LNCaP clone FGC (cell line): ENCODE measurements at places on chromosomes 4 and X.

DNA sequence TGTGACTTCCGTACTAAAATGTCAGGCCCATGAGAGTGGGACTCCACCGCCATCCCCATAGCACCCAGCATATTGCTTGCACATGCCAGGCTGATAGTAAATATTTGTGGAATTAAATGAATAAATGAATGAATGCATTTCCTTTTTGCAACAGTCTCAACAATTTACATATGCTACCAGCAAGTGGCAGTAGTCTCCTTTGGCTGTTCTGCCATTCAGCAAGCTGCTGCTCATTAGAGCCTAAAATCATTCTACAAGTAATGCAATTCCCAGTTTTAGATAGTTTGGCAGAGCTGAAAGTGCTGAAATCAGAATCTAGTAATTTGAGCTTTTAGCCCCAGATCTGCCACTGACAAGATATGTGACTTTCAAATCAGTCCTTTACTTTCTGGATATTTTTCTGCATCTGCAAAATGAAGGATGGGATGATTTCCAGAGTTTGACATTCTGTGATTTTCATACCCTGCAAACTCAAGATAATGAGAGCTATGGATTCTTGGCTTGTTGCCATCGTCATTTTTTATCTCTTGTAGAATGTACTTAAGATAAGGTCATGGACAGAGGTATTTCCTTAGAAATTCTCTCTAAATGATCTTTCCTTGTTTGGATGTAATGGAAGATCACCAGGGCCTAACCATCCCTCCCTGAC, 35.7 kb upstream of the INTS6L start:
- DNase-seq: peak; percentile 31

DNA sequence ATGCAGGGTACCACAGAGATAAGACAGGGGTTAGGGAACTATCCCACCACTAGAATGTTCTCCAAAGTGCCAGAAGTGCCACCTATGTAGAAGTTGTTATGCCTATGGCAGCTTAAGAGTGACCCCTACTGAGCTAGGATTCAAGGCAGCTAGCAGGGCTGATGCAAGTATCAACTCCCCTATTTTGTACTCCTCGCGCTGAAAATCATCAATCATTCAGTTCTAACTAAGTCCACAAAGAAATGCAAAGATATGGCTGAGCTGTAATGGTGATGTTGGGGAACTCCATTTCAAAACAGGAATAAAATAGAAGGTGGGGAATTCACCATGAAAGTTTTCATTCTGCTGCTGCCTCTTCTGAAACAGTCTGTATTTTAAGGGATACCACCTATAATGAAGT, 13.8 kb downstream of the ACSL4 start:
- DNase-seq: no peak

DNA sequence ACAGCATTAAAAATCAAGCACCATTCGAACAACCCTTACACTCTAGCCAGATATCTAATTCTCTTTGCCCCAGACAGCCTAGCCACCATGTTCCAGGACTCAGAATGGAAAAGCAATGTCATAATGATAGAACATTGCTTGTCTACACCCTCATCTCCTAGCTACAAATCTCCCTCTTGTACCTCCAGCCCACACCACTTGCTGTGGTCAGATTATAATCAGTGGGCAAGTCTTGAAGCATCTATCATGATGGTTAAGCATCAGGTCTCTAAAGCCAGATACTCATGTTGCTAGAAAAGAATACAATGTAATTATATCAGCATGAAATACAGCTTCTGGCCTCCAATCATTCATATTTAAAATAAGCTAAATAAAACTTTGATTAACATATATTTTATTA, 268.3 kb downstream of the NPFFR2 start:
- DNase-seq: no peak

DNA sequence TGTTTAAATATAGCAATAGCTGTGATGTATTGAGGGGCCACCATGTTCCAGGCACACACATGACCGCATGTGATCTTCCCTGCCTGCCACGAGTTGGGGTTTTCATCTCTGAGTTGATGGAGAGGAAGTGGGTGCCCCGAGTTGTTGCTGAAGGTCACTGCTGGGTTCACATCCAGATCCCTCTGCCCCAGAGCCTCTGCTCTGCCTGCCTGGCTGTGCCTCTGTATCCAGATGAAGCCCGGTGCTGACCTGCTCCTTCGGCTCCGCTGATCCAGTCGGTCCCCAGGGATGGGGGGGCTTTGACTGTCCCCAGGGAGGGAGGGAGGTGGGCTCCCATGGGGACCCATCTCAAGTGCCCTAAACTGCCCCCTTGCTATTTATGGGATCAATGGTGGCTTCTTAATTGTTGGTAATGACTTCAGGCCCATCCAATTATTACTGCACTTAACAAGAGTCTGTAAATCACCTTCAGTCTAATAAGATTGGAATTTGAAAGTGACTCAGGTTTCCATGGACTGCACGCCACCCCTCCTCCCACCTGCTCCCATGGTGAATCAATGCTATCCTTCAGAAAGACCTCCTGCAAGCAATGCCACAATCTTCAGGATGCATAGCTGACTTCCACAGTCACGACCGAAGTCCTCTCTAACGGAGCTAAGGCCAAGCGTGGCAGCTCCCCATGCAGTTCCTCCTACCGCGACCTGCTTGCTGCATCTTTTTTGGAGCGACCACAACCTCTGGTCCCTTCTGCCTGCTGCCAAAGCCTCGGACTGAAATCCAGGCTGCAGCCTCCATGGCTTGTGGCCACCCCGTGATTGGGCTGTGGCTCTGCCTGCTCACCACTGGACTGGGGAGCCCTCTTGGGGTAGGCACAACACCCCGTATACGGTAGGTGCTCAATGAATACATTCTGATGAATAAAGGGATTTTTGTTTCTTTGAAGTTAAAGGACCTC, 73.1 kb downstream of the CPZ start:
- no peak for DNase-seq

GRCh38 chr4:13202701-13203100, 281.4 kb downstream of the RAB28 start:
- no peak for DNase-seq

GRCh38 chr4:98314791-98315565, 53.8 kb downstream of the RAP1GDS1 start:
- no peak for DNase-seq

GRCh38 chrX:43551590-43551989, 104.5 kb upstream of the MAOA start:
- DNase-seq: no peak

GRCh38 chr4:170610434-170610833, 520.7 kb upstream of the AADAT start:
- no peak for DNase-seq

DNA sequence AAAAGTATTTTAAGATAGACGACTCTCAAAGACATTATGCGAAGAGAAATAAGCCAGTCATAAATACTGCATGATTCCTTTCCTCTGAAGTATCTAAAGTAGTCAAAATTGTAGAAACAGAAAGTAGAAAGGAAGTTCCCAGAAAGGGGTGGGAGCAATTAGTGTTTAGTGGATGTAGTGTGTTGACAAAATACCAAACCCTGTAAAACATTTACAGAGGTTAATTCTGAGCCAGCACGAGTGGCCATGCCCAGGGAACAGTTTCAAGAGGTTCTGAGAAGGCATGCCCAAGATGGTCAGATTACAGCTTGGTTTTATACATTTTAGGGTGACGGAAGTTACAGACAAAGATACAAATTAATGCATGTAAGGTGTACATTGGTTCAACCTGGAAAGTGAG, 34.4 kb upstream of the SLC25A4 start:
- DNase-seq: no peak

DNA sequence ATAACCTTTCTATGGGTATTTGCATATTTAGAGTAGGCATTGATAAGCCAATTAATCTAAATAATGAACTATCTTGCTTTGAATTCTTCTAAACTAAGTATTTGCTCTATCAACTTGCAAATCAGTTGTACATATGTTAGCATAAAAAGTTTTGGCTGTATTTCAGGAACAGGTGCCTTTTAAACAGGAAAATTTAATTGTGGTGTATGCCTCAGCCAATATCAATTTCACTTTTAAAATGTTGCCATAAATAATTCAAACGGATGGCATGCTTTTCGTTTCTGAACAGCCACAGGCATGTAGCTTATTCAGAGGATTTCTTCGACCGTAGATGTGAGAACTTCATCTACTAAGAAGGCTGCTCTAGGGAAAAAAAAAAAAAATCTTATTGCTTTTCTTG, 99.9 kb downstream of the DCLK2 start:
- DNase-seq: no peak

DNA sequence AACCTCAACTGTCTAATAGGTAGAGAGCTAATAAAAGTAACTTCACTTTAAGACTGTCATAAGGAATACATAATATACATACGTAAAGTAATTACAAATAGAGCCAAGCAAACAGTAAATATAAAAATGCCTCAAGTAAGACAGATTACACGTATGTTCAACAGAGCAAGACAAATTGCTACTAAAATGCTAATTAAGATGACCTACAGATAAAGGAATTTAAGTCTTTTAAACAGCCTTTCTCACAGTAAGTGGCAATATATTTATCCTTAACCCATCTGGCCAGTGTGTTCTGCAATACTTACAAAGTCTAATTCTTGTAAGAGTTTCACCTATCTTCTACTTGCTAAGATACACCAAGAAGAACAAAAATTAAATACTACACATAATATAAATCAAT, 12.7 kb downstream of the G3BP2 start:
- DNase-seq: no peak

DNA sequence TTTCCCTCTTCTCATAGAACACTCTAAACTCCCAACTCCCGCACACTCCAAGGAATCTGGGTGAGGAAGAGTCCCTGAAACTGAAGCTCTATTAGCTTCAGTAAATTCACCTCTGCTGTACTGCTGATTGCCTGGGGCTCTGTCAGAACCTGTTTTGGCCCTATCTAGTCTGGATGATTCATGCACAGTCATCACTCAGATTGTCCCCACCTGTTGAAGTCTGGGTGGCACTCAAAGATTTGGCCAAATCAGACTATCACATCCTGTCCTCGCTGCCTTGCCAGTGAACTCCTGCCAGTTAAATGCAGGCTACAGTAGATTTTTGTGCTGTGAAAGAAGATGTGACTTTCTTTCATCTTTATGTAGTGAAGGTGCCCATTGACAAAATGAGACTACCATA, 63.5 kb upstream of the EMCN start:
- DNase-seq: peak; percentile 61

DNA sequence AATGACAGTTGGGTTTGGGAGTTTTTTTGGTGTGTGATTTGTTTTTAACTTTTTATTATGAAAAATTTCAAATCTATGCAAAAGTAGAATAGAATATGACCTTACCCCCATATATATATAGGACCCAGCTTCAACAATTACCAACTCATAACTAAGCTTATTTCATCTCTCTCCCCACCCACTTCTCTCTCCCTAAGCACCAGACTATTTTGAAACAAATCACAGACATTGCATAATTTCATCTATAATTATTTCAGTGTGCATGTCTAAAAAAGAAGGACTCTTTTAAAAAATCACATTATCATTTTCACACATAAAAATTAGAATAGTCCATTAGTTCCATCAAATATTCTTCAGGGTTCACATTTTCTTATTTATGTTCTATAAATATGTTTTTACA, 28.3 kb upstream of the NKX6-1 start:
- no peak for DNase-seq

GRCh38 chr4:14596028-14596427, 406.3 kb upstream of the CPEB2 start:
- DNase-seq: no peak

- peak; percentile 72 for DNase-seq
These were observed 508.1 kb upstream of the ARX start for GRCh38 chrX:25523574-25524540.

DNA sequence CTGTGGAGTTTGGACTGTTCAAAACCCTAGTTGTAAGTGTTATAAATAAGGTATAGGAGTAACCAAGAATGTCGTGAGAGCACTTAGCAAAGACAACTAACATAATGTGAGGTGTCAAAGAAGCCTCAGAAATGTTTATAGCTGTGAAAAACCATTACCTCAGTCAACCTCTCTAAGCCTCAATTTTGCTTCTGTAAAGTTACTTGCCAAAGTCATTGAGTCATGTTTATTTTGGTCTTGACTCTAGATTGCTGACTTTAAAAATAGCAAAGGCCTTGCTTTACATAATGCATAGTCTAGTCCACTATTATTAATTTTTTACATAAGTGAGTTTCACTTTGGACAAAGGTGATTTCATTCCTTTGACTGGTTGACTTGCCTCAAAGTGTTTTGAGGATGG, 257.6 kb upstream of the CXXC4 start:
- no peak for DNase-seq

DNA sequence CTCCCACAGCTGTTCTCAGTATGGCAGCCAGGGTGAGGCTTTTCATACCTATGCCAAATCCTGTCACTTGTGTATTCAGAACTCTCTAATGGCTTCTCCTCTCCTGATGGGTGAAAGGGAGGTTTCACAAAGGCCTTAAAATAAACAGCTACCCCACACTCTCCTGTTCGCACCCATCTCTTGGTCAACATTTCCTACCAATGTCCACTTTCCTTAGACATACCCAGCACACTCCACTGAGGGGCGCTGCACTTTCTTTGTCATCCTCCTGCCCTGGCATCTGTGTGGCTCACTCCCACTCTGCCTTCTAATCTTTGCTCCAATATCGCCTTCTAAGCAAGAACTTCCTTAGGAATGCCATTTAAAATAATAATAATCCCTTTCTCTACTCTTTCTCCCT, 313.3 kb downstream of the PPP3CA start:
- DNase-seq: no peak

- no peak for DNase-seq
These were observed 2.0 kb upstream of the SPP1 start for GRCh38 chr4:87973283-87974169.

- DNase-seq: no peak
These were observed 2.0 kb downstream of the NCAPG start for GRCh38 chr4:17812801-17813200.

- no peak for DNase-seq
These were observed 102.3 kb upstream of the ARSJ start for GRCh38 chr4:114081783-114082182.

GRCh38 chr4:55079451-55080173, 45.8 kb downstream of the KDR start:
- DNase-seq: peak; percentile 6

GRCh38 chr4:23368081-23368697, 521.7 kb downstream of the PPARGC1A start:
- peak; percentile 25 for DNase-seq

DNA sequence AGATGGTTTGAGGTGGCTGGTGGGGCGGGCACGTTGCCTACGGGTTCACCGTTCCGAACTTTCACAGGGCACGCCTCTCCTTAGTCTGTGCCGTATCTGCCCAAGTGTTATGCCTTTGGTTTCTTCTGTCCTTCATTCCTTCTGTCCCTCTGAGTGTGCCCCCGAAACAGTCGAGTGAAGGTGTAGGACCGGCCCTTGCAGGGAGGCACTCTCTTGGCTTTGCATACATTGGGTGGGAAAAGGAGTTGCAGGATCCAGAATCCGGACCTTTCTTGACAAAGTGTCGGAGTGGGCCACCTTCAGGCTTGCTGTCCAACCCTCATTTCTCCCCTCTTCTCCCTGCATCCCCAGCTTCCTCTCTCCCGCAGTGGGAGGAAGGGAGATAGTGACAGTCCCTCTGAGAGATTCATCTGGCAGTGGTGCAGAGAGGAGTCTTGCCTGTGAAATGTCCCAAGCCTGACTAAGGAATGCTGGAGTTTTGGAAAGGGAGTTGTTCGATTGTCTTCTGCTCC, 569 bp downstream of the ARFIP1 start:
- DNase-seq: no peak
